Naive thymus-derived CD8-positive, alpha-beta T cell (primary cell): ENCODE measurements at places on chromosomes 6 and 20.

DNA sequence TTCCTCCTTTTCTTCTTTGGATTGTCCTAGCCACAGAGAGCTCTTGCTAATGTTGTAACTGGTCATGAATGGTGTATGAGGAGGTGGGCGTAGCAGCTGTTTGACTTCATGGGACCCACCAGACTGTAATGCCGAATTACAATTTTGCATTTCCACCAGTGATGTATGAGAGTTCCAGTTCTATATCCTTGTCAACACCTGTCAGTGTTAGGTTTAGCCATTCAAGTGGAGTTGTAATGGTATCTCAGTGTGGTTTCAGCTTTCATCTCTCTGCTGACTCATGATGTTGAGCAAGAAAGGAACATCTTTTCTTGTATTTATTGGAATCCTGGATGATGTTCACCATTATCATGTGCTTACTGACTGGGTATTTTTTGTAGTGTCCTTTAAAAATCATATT is 5.1 kb downstream of the IGF2R start:
- H3K36me3 ChIP-seq, result no peaks in the 10 kb centered on the region
- H3K27me3 ChIP-seq, result no peaks in the 10 kb centered on the region
- H3K4me1 ChIP-seq, result peaks cover 57% of the 10 kb centered on the region

GRCh38 chr6:5102267-5102970 is 17.3 kb downstream of the PPP1R3G start:
- H3K36me3 ChIP-seq, result peaks cover 17% of the 10 kb centered on the region
- H3K4me3 ChIP-seq, result no peak overlapping the region
- no peak for DNase-seq
- peaks cover 2% of the 10 kb centered on the region for H3K27me3 ChIP-seq

GRCh38 chr6:138204792-138205384 is 13.4 kb downstream of the PBOV1 start:
- H3K27ac ChIP-seq, result no peak overlapping the region
- peaks cover 36% of the 10 kb centered on the region for H3K27me3 ChIP-seq
- no peak for DNase-seq

DNA sequence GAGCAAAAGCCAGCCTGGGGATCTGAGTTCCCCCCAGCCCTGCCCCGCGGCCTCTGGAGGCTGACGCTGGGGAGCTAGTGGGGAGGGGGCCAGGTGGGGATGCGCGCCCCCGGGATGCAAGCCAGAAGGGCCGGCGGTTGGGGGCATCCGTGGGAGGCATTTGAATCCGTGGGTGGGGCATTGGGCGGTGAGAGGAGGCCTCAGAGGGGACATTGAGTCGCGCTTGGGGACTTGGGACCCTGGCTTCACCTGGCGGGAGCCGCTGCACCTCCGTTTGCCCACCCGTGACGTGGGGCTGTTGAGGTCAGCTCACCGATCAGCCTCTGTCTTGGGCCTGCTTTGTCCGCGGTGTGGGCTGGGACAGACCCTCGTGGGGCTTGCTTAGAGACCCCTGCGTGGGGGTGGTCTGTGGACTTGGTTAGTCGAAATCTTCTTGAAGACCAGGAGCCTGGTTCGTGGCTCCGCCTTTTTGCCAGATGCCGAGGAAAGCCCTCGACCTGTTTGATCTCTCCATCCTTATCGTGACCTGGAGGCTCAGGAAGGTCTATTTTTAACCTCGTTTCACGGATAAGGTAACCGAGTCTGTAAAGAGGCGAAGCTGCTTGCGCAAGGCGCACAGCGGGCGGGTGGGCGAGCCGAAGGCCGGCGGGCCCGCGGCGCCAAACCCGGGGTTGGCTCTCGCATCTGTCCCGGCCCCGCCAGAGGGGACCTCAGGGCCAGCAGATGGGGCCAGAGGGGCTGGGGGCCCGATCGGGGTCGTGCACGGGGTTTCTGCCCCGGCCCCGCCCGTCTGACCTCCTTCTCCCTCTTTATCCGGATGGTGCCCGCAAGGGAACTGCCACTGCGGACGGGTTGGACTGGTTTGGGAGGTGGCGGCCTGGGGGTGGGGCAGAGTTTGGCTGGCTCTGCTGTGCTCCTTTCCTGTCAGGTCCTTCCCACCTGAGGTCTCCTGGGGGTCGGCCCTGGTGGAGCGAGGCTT is 8.3 kb downstream of the FAM110A start:
- H3K27ac ChIP-seq, result no peak overlapping the region
- H3K4me1 ChIP-seq, result peaks cover 49% of the 10 kb centered on the region
- H3K36me3 ChIP-seq, result no peaks in the 10 kb centered on the region

DNA sequence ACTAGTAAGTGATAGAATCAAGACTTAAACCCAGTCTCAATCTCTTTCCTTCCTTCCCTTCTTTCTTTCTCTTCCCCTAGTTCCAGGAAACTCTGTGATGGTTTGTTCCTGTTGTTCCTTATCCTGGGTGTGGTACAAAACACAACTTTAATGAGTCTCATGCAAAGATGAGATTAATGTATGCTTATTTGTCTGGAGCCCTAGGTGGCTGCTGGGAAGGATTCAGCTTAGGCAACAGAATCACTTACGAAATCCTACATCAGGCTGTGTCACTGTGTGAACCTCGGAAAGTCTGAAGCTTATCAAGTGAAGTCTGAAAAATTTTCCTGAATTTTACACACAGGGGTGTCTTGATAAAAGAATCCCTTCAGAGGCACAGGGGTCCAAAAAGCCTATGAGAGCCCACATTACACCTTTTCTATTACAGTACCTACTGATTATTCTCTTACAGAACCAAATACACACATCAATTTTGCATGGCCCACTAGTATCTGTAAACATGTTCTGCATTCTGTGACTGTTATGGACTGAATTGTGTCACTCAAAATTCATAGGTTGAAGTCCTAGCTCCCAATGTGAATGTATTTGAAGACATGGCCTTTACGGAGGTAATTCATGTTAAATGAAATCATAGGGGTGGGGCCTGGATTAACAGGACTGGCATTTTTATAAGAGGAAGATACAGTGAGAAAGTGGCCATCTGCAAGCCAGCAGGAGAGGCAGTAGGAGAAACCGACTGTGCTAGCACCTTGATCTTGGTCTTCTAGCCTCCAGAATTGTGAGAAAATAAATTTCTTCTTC is 144.7 kb downstream of the MYB start:
- no peak overlapping the region for H3K4me3 ChIP-seq
- DNase-seq, result no peak
- no peak overlapping the region for H3K27ac ChIP-seq
- H3K4me1 ChIP-seq, result peaks cover 10% of the 10 kb centered on the region

DNA sequence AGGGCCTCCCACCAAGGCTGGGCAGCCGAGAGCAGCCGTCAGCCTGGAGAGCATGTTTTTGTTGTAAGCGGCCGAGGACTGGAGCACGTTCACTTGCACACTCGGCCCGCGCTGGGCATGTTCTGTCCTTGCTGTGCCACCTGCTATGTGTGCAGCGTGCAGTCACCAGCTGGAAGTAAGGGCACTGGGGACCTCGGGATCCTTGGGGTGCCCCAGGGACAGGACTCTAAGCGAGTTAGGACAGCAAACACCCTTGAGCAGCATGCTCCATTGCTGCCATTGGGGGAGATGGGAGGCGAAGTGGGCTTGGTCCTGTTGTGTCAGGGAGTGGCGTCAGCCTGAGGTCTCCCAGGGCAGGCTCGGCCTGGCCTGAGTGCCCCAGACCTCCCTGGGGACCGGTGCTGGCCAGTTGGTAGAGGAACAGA is 18.6 kb downstream of the DYNLT1 start:
- H3K27ac ChIP-seq, result peak overlapping the region; percentile 83
- H3K27me3 ChIP-seq, result no peaks in the 10 kb centered on the region
- no peak overlapping the region for H3K4me3 ChIP-seq
- H3K4me1 ChIP-seq, result peaks cover 14% of the 10 kb centered on the region
- no peak for DNase-seq

DNA sequence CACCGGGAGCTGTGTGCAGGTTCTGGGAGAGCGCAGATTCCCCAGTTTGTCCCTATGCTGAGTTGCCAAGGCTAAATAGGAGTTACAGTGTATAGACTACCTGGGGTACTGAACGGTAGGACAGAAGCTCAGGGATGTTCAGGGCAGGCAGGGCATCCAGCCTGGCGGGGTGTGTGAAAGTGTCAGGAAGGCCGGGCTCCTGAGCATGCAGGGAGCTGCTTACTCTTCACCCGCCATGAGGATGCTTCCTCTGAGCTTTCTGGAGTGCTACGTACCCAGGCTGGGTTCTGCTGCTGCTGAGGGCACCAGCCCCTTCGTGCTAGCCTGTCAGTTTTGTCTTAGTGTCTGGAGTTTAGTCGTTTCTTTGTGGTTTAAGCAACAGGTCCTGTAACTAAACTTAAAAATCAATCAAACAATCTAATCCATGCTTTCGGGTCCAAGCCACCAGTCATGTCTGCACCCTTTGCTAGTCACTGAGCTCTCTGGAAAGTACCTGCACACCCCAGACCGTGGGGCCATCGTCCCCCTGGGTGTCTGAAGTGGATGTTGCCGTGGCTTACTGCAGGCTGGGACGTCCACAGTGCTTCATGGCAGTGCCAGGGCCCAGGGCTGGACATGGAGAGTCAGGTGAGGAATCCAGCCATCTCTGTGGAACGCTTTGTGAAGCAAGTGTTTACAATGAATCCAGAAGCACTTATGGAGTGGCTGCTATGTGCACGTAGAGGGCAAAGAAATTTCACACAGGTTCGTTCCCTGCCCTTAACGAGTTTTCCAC is 220.3 kb upstream of the SNX9 start:
- no peaks in the 10 kb centered on the region for H3K27me3 ChIP-seq
- H3K36me3 ChIP-seq, result no peaks in the 10 kb centered on the region
- H3K4me3 ChIP-seq, result no peak overlapping the region
- no peak for DNase-seq
- no peaks in the 10 kb centered on the region for H3K4me1 ChIP-seq
- no peak overlapping the region for H3K27ac ChIP-seq
